ENCODE measurements at places on chromosomes 16 and 17.

DNA sequence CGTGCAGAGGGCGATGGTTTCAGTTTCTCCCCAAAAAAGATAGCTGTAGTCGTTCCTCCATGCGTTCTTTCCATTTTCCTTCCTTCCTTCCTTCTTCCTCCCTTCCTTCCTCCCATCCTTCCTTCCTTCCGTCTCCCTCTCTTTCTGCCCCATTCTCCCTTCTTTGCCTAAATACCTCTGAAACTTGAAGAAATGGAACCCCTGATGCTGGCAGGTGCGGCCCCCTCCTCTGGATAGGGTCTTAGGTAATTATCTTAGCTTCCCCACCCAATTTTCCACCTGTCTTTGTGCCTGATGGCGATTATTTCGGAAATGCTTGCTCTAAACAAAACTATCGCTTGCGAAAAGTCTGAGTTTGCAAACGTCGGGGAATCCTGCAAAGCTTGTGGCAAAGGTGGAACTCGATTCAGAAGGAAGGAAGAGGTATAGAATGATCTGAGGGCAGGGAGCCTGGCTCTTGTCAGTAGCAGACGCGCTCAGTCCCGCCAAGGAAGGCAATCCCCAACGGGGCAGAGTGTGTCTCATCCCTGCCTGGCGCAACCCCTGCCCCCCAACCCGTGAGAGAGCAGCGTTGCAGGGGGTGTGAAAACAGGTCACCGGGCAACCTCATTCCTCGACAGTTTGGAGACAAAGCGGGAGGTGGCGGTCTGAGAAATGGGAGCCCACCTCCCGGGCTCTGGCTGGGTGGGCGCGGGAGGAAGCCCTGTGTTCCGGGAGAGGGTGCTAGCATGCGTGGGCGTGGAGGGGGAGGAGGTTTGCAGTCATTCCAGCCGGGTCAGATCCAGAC is 2.9 kb upstream of the CBX8 start:
- no peak for DNase-seq

DNA sequence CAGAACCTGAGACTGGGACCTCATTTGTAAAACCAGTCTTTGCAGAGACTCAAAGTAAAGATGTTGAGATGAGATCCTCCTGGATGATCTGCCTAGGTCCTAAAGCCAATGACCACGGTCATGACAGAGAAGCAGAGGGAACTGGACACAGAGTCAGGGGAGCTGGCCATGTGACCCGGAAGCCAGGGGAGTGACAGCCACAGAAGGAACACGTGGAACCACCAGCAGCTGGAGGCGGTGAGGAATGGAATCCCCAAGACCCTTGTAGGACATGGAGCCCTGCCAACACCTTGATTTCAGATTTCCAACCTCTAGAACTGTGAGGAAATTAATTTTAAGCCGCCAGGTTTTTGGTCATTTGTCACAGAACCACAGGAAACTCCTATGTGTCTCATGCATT is 37.0 kb downstream of the USP22 start:
- DNase-seq = no peak

DNA sequence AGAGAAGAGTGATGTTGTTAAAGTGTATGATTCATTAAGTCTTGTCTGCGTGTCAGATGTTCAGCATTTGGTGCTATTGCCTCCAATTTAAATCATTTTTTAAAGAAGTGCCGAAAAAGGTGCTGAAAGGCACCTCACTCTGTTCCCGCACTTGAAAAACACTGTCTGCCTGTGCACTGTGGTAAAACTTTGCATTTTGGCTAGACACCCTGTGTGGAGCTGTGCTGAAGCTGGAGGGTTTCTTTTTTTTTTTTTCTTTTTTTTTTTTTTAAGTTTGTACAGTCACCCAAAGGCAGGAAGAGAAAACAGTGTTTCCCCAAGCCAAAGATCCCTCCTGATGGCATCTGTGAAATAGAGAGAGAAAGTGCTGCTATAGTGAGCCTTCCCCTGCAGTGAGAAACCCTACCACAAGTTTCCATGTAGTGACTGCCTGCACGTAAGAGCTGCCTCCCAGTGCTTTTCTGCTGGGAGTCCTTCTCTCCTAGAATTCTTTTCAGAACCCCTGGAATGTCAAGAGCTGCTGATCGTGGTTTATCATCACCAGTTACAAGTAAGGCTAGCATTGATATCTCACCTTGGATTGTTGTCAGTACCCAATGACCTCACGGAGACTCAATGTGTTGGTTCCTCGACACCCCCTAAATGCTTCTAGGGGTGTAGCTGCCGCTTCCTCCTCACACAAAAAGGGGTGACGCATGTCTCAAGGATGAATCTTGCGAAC is 116.0 kb upstream of the SOX9 start:
- no peak for DNase-seq

GRCh38 chr17:60167065-60167741 is 17.4 kb downstream of the CA4 start:
- DNase-seq = no peak

DNA sequence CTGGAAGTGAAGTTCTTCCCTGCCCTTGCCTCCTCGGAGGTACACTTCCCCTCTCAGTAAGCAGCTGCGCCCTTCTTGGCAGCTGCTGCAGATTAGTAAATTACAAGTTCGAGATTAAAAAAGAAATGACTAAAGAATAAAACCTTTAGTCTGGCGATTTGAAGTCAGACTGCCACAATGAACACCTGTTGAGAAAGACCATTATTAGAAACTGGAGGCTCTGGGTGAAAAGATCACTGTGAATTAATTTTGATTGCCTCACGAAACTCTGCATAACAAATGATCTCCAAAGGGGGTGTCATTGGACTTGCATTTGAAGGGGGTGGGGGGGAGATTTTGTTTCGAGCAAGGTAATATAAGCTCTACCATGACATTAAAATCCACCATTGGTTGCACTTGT is 39.3 kb downstream of the SALL1 start:
- DNase-seq = no peak

DNA sequence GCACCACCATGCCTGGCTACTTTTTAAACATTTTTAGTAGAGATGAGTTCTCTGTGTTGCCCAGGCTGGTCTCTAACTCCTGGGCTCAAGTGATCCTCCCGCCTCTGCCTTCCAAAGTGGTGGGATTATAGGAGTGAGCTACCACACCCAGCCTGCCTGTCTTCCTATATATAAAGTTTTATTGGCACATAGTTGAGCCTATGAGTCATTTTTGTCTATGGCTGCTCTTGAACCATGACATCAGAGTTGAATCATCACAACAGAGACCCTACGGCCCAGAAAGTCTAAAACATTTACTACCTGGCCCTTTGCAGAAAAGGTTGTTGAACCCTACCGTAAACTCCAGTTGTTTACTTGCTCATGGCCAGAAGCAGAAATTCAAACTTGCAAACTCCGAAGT is 7.9 kb downstream of the SEPTIN12 start:
- no peak for DNase-seq

GRCh38 chr17:27550974-27551505 is 79.9 kb upstream of the LGALS9 start:
- DNase-seq = no peak

DNA sequence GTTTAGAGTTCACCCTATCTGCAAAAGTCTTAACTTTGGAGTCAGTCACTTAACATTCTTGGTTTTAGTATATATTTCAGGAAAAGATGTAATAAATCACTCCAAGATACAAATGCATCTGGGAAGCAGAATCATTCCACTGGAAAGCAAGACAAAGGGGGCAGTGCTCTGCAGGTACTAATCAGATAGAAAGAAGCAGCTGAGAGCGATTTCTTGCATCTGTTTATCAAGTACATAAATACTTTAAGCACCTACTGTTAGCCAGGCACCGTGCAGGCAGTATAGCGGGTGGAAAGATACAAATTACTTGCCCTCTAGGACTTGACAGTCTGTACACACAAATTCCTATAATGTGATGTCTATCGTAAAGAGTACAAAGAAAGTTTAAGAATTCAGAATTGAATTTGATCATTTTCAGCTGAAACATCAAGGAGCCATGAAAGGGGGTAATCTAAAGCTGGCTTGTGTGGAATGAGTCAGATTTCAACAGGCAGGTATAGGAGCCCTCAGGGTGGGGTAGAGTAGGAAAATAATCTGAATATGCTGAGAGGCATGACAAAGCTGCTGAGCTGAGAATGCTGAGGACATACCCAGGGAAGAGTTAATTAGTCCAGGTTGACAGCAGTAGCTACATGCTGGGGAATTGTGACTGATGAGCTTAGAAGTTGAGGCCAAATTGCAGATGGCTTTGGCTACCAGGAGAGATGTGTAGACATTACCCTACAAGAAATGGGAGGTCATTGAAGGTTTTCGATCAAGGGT is 110.2 kb downstream of the CA10 start:
- DNase-seq = no peak

- DNase-seq = no peak
These were observed 94.6 kb upstream of the DHX40 start for GRCh38 chr17:59470624-59471297.

DNA sequence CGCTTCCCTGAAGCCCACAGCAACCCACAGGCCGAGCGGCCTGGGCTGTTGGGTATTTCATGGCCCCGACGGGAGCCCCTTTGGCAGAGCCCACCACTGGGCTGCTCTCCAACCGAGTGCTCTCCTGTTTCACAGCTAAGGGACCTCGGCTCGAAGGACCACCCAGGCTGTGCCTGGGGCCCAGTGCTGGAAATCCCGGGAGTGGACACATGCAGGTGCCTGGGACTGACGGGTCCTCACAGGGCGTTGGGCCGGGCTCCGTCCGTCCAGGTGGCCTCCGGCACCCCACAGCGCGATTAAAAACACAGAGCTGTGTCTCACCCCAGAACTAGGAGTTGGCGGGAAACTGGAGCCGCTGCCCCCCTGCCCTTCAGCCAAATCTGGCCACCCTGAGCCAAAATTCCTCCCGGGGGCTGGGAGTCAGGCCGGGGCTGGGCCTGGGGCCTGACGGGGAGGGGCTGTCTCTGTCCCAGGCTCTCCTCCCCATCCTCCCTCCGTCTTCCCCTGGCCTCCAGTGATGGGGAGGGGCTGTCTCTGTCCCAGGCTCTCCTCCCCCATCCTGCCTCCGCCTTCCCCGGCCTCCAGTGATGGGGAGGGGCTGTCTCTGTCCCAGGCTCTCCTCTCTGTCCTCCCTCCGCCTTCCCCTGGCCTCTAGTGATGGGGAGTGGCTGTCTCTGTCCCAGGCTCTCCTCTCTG is 14.1 kb downstream of the UTS2R start:
- DNase-seq = no peak

DNA sequence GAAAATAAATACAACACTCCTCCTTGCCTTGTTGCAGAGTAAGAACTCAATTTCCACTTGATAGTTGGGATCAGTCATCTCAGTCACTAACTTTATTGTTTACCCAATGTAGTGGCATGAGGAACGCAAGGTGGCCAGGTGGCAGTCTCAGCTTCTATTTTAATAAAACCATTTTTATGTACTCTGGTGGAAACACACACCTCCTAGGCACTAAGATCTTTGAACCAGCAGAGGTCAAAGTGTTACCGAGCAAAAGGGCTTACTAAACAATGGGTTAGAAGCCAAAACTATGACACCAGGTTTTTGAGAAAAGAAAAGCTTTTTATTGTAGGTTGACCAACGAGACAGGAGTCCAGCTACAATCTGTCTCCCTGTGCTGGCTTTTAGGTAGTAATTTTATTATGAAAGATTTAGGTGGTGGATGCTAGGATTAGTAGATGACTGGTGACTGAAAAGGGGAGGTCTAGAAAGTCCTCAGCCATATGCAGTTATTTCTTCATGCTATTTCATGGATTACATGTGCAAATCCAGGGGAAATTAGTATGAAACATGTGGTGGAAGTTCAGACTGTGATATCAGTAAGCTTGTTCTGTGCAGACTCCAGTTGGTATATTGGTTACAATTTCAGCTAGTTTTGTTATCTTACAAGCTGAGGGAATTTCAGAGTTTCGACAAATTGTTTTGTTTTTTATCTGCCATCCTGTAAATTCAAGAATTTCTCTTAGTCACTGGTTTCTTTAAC is 122.3 kb downstream of the PCTP start:
- no peak for DNase-seq

GRCh38 chr16:84715424-84715823 is 15.6 kb downstream of the USP10 start:
- DNase-seq = no peak

DNA sequence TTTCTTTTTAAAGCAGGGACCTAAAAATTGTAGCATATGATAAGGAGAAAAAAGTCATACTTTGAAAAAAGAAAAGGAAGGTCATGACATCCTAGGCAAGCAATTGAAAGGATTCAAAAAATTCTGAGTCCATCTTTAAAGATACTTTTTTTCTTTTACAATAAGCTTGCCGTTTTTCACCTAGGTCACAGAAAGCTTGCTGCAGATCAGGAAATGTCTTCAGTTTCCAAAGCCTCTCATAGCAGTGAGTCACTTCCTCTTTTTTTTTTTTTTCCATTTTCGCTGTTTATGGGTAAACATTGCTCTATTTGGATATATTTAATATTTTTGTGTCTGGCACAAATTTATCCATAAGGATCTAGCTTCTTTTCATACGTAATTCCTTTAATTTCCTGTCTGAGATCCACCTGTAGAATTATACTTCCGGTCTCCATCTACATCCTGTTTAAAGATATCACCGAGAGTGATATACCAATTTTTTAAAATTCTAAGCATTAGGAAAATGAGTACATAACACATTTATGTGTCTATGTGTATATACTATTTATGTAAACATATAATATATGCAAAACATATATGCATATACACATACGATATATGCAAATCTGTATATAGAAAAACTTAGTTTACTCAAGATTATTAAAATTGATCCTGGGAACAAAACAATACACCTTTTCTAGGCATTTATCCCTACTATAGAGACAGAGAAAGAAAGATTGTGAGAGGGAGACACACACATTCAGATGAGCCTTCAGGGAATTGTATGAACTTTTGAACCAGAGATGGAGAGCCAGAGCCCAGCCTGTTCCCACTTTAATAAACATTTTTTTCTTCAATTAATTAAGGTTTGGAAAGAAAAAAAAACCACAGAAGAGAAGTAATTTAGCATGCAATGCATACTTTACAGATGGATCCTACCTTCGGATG is 134.4 kb downstream of the SKAP1 start:
- no peak for DNase-seq

DNA sequence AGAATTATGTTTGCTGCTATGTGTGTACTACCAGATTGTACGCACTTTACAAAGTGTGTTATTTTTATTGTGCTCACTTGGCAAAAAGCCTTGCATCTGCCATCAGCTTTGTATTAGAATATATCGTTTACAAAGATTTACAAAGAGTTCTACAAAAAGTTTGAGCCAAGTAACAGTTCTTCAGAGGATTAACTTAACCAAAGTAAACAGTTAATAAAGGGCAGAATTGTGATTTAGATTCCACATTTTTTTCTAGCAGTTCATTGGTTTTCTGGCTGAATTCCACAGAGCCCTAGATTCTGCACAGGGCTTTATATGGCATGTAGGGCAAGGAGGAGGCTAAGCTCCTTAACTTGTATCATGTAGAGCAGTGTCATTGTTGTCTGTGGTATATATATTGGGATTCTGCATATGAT is 29.4 kb downstream of the UTP18 start:
- no peak for DNase-seq

Measured in activated T-helper 9 cell treated with anti-CD3 and anti-CD28 coated beads, Interleukin-2, amount 50 U/mL, for 16 hours (primary cell).